ENCODE measurements at places on chromosomes 16 and 17.

GRCh38 chr16:14219983-14220382 lies 148.9 kb downstream of the MRTFB start:
- no peak for DNase-seq

DNA sequence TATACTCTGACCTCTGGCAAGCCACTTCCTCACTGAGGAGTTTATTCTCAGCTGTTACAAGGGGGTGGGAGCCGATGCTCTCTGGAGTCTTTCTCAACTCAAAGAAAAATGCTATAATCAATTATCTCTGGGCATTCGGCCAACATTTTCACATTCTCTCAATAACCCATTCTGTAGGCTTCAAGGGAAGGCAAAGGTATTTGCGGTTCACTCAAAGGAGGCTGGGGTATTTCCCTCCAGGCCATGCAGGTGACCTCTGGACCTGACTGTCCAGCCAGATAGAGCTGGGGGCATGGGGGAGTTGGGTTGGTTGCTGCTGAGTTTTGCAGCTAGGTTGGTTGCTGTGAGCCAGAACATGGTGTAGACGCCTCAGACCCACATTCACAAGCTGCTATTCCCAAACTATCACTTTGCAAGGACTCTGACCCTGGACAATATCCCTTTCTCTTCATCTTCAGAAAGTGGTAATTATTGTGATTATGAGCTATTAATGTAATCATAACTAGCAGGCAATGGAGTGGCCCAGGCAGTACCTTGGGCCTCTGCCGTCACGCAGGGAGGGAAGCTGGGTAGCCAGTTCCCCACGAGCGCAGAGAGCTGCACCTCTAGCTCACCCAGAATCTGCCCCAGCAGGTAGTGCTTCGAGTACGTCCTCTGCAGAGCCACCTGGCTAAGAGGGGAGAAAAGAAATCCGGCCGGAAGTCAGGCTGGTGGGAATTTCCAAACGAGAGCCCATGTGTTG lies 42.1 kb downstream of the AIPL1 start:
- DNase-seq = no peak

- DNase-seq = no peak
Observed at GRCh38 chr17:39769974-39770587, 32.3 kb downstream of the GRB7 start.

GRCh38 chr17:43832168-43832975 lies 574 bp downstream of the MPP3 start:
- DNase-seq = no peak

DNA sequence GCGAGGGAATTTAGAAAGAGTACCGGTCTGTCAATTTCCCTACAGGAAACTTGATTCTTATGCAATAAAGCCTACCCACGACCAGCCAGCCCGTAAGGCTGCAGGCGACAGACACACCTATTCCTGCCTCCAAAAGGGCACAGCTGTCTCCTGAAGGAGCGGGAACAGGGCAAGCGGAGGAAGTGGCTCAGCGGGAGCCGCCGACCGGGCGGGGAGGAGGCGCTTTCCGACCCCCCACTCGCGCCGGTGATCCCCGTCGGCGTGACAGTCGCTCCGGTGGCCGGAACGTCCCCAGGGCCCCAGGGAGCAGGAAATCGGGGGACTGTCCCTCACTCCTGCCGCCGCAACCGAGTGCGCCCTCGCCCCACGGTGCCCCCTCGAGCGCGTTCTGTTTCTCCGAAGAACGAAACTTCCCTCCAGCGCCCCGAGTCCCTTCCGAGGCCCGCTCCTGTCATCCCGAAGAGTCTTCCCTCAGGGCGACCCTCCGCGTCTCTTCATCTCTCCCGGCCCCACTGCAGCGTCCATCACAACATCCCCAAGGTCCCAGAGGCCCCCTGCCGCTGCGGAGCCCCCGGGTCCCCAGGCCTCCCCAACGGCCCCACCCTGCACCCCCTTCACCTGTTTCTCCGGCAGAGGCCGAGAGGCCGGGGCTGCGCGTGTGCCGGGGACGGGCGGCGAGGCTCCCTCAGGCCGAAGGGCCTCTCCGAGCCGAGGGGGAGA lies 421 bp downstream of the STAT3 start:
- DNase-seq = no peak

GRCh38 chr16:14511800-14512135 lies 118.3 kb downstream of the PARN start:
- no peak for DNase-seq
